ENCODE measurements at places on chromosomes 3 and 15.

DNA sequence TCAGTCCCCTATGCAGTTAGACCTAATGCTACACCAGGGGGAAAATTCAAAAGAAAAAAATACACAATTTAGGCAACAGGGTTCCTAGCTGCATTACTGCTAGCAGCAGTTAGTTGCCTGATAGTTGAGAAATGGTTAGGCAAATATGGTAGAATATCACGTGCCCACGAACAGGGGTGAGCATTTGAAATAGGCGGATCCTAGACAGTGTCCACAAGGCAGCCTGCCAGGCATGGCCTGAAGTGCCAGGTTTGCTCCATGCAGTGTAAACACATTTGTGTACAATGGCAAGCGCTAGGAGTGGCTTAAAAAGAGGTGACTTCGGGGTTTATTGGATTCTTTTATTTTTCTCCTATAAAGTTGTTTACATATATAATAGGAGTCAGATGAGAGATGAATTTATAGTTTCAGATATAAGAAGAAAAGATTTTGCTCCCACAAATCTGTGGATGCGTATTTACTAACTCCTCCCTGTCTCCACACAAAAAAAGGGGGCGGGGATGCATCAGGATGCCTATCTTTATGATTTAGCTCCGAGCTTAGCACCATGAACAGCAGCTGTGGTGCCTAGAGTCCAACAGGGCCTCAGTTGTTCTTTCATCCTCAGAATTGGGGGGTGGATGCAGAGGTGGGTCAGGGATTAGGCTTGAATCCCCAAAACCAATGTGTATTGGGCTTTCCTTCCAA, 3.9 kb upstream of the TGM4 start:
- H3K4me1 ChIP-seq, result no peaks in the 10 kb centered on the region
- no peaks in the 10 kb centered on the region for H3K27me3 ChIP-seq
- H3K4me3 ChIP-seq, result no peak overlapping the region
- no peak for DNase-seq
- H3K36me3 ChIP-seq, result no peaks in the 10 kb centered on the region

GRCh38 chr3:154361099-154361498, 36.8 kb upstream of the DHX36 start:
- no peaks in the 10 kb centered on the region for H3K4me1 ChIP-seq
- no peaks in the 10 kb centered on the region for H3K36me3 ChIP-seq
- peaks cover 3% of the 10 kb centered on the region for H3K27me3 ChIP-seq
- no peak overlapping the region for H3K4me3 ChIP-seq
- H3K27ac ChIP-seq, result no peak overlapping the region
- DNase-seq, result no peak

DNA sequence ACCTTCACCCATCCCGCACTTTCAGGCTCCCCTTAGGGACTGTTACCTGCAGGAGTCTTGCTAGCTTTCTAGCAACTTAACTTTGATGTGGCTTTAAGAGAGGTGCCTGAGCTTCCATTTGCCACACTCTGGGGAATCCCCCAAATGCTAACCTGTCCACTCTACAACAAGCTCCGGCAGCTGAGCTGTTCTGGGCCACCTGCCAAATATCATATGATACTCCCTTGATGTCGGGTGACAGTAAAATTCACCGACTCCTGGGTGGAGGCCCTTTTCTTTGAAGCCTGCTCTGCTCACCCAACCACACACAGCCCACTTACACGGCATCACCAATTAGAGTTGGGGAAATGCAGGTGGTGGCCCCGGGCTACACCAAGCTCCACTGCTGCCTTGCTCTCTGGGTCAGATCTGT, 38.0 kb upstream of the XCR1 start:
- H3K27me3 ChIP-seq, result no peaks in the 10 kb centered on the region
- DNase-seq, result no peak
- 0 out of 2 replicates have a peak, but pooled peaks cover 5% of the 10 kb centered on the region for H3K4me1 ChIP-seq
- H3K27ac ChIP-seq, result no peak overlapping the region
- H3K36me3 ChIP-seq, result no peaks in the 10 kb centered on the region

GRCh38 chr3:188918093-188918492, 253.7 kb upstream of the TPRG1 start:
- DNase-seq, result no peak
- H3K27ac ChIP-seq, result no peak overlapping the region
- H3K36me3 ChIP-seq, result no peaks in the 10 kb centered on the region
- no peaks in the 10 kb centered on the region for H3K27me3 ChIP-seq
- H3K4me3 ChIP-seq, result no peak overlapping the region

- no peak overlapping the region for H3K4me3 ChIP-seq
- no peaks in the 10 kb centered on the region for H3K27me3 ChIP-seq
- H3K4me1 ChIP-seq, result no peaks in the 10 kb centered on the region
- H3K36me3 ChIP-seq, result no peaks in the 10 kb centered on the region
- no peak overlapping the region for H3K27ac ChIP-seq
Measured at GRCh38 chr3:81989758-81990157, 228.3 kb upstream of the GBE1 start.

Measured in H1 (cell line).